ENCODE measurements at places on chromosomes 6 and 20. TPM values are rescaled to one million over a fixed set of nuclear protein-coding genes. Genes with fewer than 3 reads are reported as not detected.
A peak's percentile ranks its signal among the peaks of the same experiment; 100 is the strongest.

FAM184A gene
- total RNA-seq, result 0.97 TPM

KIAA0408 gene
- total RNA-seq, result 34.7 TPM

HNF4A gene
- total RNA-seq, result not detected

HMGCLL1 gene
- total RNA-seq, result not detected

SALL4 gene
- 18.4 TPM for total RNA-seq

SLC17A2 gene
- not detected for total RNA-seq

- DNase-seq, result no peak
- H3K27ac ChIP-seq, result no peak overlapping the region
- peaks cover 4% of the 10 kb centered on the region for H3K4me1 ChIP-seq
- H3K4me3 ChIP-seq, result no peak overlapping the region
- H3K36me3 ChIP-seq, result no peaks in the 10 kb centered on the region
Observed at GRCh38 chr6:39803872-39804271, 11.7 kb downstream of the DAAM2 start.

DNA sequence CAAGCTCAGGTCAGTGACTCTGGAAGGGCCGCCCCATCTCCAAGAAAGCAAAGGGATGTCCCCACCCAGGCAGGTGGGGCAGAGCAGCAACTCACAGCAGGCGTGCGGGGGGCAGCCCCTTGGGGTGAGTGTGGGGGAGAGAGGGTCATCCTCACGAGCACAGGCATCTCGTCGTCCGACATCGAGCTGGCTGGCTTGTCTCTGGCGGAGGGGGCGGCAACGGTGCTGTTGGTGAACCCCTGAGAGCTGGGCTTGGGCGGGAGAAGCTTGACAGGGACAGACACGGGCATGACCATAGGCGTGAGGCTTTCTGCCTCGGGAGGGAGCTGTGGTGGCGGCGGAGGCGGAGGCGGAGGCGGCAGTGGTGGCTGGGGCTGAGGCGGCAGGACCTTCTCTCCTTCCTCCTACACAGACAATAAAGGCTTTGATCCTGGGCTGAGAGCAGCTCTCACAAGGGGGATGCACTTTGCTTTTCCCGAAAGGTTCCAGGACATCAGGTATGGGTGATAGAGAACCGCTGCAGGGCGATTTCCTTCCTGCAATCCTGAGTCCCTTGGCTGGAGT lies 45.6 kb upstream of the MRPS10 start:
- no peaks in the 10 kb centered on the region for H3K36me3 ChIP-seq
- no peak for DNase-seq
- no peak overlapping the region for H3K4me3 ChIP-seq
- H3K4me1 ChIP-seq, result peaks cover 18% of the 10 kb centered on the region
- no peak overlapping the region for H3K27ac ChIP-seq

- no peak for DNase-seq
- no peak overlapping the region for H3K4me3 ChIP-seq
- H3K27me3 ChIP-seq, result no peaks in the 10 kb centered on the region
- no peaks in the 10 kb centered on the region for H3K36me3 ChIP-seq
- no peak overlapping the region for H3K27ac ChIP-seq
- H3K4me1 ChIP-seq, result peaks cover 6% of the 10 kb centered on the region
Observed at GRCh38 chr6:129874837-129875236, 13.7 kb upstream of the TMEM244 start.

- no peak overlapping the region for H3K27ac ChIP-seq
- no peak for DNase-seq
- H3K27me3 ChIP-seq, result peaks cover 9% of the 10 kb centered on the region
- H3K4me3 ChIP-seq, result no peak overlapping the region
- H3K4me1 ChIP-seq, result no peaks in the 10 kb centered on the region
- H3K36me3 ChIP-seq, result no peaks in the 10 kb centered on the region
Observed at GRCh38 chr6:138211048-138211581, 7.2 kb downstream of the PBOV1 start.

GRCh38 chr6:133957780-133958242 lies 4.8 kb downstream of the TBPL1 start:
- H3K36me3 ChIP-seq, result no peaks in the 10 kb centered on the region
- no peak for DNase-seq
- H3K27me3 ChIP-seq, result no peaks in the 10 kb centered on the region
- no peak overlapping the region for H3K27ac ChIP-seq
- no peak overlapping the region for H3K4me3 ChIP-seq

DNA sequence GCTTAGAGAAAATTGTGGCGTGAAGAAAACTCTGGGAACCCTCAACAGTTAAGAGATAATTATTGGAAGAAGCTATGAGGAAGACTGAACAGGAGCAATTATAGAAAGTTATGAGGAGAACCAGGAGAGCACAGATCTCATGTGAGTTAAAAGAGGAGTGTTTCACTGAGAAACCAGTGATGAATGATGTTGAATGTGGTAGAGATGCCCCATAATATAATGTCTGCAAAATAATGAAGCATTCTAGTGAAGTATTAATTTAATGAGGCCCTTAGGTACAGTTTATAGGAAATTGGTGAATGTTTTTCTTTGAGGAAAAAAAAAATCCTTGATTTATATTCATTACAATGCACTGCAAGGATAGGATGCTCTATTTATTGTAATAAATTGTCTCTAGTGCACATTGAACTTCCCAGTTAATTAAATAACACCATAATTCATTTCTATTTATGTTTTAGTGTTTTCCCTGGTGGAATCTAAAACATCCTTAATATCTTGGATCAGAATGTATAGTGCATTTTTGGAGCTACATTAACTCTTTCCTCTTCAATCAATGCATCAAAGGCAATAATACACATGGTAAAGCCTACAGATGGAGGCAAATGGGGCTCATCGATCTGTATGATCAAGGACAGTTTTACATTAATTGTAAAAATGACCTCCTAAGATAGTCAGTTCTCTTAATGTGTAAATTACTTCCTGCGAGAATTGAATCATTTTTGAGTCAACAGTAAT lies 91.4 kb upstream of the EYS start:
- no peaks in the 10 kb centered on the region for H3K4me1 ChIP-seq
- no peak overlapping the region for H3K4me3 ChIP-seq
- H3K27ac ChIP-seq, result no peak overlapping the region
- DNase-seq, result no peak
- no peaks in the 10 kb centered on the region for H3K27me3 ChIP-seq

- no peak overlapping the region for H3K4me3 ChIP-seq
- H3K27ac ChIP-seq, result no peak overlapping the region
- DNase-seq, result no peak
- no peaks in the 10 kb centered on the region for H3K27me3 ChIP-seq
- peaks cover 35% of the 10 kb centered on the region for H3K4me1 ChIP-seq
- H3K36me3 ChIP-seq, result no peaks in the 10 kb centered on the region
Observed at GRCh38 chr20:4513720-4514119, 208.0 kb upstream of the PRND start.

- no peaks in the 10 kb centered on the region for H3K4me1 ChIP-seq
- no peak overlapping the region for H3K27ac ChIP-seq
- no peak overlapping the region for H3K4me3 ChIP-seq
- H3K36me3 ChIP-seq, result no peaks in the 10 kb centered on the region
Observed at GRCh38 chr6:1679031-1679687, 69.4 kb downstream of the FOXC1 start.

DNA sequence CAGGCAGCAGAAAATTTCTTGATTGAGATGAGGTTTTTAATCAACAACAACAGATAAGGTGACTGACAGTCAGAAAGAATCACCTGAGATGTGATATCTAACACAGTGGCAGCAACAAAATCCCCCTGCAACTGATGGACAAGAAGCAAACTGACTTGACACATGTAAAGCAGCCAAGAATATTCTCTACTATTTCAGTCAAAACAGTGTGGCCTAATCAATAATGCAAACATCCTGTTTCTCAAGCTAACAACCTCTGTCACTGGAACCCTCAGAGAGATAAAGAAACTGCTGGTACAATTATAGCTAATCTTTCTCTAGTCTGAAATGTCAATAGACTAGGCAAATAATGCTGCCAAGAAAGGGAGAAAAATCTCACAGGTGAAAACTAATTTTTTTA lies 4.6 kb upstream of the CGA start:
- H3K36me3 ChIP-seq, result no peaks in the 10 kb centered on the region
- H3K27ac ChIP-seq, result no peak overlapping the region
- no peak overlapping the region for H3K4me3 ChIP-seq
- DNase-seq, result no peak
- no peaks in the 10 kb centered on the region for H3K4me1 ChIP-seq
- H3K27me3 ChIP-seq, result peaks cover 11% of the 10 kb centered on the region

- H3K27me3 ChIP-seq, result no peaks in the 10 kb centered on the region
- H3K4me3 ChIP-seq, result no peak overlapping the region
- H3K36me3 ChIP-seq, result no peaks in the 10 kb centered on the region
- no peaks in the 10 kb centered on the region for H3K4me1 ChIP-seq
Observed at GRCh38 chr6:83633609-83634008, 75.3 kb downstream of the SNAP91 start.

DNA sequence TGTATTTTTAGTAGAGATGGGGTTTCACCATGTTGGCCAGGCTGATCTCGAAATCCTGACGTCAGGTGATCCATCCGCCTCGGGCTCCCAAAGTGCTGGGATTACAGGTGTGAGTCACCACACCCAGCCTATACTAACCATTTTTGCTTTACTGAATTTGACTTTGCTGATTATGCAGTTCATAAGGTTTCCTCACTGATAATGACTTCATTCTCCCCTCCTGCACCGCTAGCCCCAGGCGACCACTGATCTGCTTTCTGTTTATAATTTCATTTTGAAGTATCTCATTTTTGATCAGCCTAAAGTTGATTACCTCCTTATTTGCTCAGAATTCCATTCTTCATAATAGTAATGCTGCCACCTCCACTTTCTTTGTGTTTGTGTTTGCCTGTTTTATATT lies 48.7 kb upstream of the FAM83D start:
- H3K4me1 ChIP-seq, result no peaks in the 10 kb centered on the region
- no peaks in the 10 kb centered on the region for H3K36me3 ChIP-seq
- peaks cover 56% of the 10 kb centered on the region for H3K27me3 ChIP-seq
- H3K4me3 ChIP-seq, result no peak overlapping the region

DNA sequence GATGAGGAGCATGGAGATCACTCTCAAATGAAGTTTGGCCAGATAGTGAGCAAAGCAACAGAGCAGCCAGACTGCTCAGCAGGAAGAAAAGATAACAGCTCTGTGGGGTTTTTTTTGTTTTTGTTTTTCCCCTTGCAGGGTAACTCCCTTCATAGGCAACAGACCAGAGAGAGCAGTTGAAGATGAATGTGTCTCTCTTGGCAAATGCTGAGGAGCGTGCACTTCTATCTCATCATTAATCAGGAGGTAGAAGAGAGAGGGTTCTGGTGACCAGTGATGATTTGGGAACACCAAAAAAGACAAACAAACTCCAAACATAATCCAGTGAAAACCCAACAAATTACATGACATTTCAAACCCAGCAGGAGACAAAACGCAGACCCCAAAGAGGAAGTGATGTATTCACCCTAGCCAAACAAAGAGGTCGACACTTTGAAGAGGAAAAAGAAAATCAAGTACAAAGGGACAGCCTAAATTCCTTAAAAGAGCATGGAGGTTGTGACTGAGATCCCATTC lies 66.2 kb upstream of the RREB1 start:
- H3K4me1 ChIP-seq, result peaks cover 16% of the 10 kb centered on the region
- no peaks in the 10 kb centered on the region for H3K27me3 ChIP-seq
- no peaks in the 10 kb centered on the region for H3K36me3 ChIP-seq
- no peak overlapping the region for H3K4me3 ChIP-seq
- peak overlapping the region; percentile 26 for H3K27ac ChIP-seq

GRCh38 chr6:156774863-156775405 lies 2.2 kb upstream of the ARID1B start:
- H3K4me1 ChIP-seq, result peaks cover 30% of the 10 kb centered on the region
- H3K27ac ChIP-seq, result no peak overlapping the region
- H3K36me3 ChIP-seq, result no peaks in the 10 kb centered on the region
- no peak overlapping the region for H3K4me3 ChIP-seq
- no peaks in the 10 kb centered on the region for H3K27me3 ChIP-seq

GRCh38 chr6:47420394-47421371 lies 56.9 kb upstream of the CD2AP start:
- H3K36me3 ChIP-seq, result no peaks in the 10 kb centered on the region
- DNase-seq, result no peak
- H3K4me1 ChIP-seq, result no peaks in the 10 kb centered on the region

GRCh38 chr6:90516074-90516660 lies 70.7 kb downstream of the MAP3K7 start:
- H3K27me3 ChIP-seq, result no peaks in the 10 kb centered on the region
- H3K27ac ChIP-seq, result no peak overlapping the region
- peaks cover 28% of the 10 kb centered on the region for H3K36me3 ChIP-seq
- no peak overlapping the region for H3K4me3 ChIP-seq
- no peaks in the 10 kb centered on the region for H3K4me1 ChIP-seq

GRCh38 chr6:43247114-43247999 lies 4.1 kb downstream of the TTBK1 start:
- peaks cover 11% of the 10 kb centered on the region for H3K4me1 ChIP-seq
- peak overlapping the region; percentile 54 for H3K4me3 ChIP-seq
- peak overlapping the region; percentile 17 for H3K27ac ChIP-seq
- H3K27me3 ChIP-seq, result peaks cover 39% of the 10 kb centered on the region
- DNase-seq, result peak; percentile 88
- no peaks in the 10 kb centered on the region for H3K36me3 ChIP-seq

DNA sequence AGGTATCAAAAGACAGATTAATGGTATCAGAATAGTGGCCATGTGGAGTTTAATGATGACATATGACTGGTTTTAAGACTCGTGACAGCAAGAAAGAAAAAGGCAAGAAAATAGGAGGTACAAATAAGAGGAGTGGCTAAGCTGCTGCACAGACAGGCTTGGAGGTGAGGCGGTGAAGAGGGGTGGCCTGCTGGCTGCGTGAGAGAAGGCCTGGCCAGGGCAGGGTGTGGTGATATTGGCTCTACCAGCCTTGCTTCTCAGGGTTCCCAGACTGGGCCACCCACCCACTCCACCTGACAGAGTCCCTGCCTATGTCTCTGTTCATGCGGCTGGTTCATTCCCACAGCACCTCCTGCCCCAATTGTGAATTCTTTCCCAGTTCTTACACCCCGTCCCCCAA lies 106.7 kb downstream of the FOXC1 start:
- H3K27ac ChIP-seq, result no peak overlapping the region
- H3K4me3 ChIP-seq, result no peak overlapping the region
- H3K4me1 ChIP-seq, result no peaks in the 10 kb centered on the region
- no peaks in the 10 kb centered on the region for H3K27me3 ChIP-seq
- DNase-seq, result no peak
- no peaks in the 10 kb centered on the region for H3K36me3 ChIP-seq

DNA sequence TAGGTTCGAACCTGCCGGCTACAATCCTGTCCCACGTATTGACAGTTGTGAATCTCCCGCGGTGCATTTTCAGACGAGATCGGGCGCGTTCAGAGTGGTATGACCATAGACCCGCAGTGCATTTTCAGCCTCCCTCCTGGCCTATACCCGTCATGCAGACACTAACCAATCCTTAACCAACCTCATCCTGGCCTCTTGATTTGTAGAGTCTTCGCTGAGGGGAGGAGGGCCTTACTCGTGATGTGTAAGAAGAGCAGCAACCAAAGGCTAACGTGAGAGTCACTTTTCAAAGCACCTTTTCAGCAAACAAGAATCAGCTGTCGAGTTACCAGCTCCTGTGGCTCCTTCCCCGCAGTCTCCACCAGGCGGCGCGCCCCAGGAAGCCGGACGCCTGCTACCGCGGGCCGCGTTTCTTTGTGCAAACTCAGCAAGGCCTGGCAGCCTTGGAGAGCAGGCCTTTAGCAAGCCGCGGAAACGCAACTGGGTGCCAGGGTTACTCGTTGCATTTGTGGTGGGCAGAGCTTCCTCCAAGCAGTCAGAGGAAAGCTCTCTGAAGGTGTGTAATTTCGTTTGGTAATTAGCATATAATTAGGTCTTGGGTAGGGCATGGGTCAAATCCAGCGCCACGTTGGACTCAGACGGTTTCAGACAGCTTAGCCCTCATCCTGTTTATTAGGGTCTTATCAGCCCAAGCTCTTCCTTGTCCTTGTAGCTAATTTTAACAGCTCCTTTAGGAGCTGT lies 139.8 kb downstream of the OR2B2 start:
- DNase-seq, result peak; percentile 92
- H3K27me3 ChIP-seq, result no peaks in the 10 kb centered on the region
- H3K27ac ChIP-seq, result no peak overlapping the region
- no peaks in the 10 kb centered on the region for H3K4me1 ChIP-seq
- H3K4me3 ChIP-seq, result no peak overlapping the region
